Osteocyte (in vitro differentiated cells): ENCODE measurements at places on chromosomes 7 and 10. TPM values are rescaled to one million over a fixed set of nuclear protein-coding genes. Genes with fewer than 3 reads are reported as not detected.

- no peak for DNase-seq
These were observed 441 bp downstream of the FBH1 start for GRCh38 chr10:5890452-5890915.

DNA sequence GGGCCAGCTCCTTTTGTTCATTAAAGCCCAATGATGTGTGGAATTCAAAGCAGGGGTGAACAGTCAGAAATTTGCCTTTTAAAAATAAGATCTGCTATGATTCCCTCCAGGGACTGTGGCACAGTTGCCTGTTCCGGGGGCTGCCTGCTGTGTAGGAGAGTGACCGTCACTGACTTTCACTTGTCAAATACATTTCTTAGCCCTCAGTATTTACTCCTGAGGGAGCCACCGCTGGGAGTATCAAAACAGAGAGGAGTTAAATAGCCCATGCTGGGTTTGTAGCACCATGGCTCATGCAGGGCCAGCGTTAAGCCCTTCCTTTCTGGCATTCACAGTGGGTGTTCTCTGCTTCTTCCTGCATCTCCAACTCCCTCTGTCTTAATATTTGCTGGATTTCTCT, 897.8 kb downstream of the SORCS3 start:
- no peak for DNase-seq

DNA sequence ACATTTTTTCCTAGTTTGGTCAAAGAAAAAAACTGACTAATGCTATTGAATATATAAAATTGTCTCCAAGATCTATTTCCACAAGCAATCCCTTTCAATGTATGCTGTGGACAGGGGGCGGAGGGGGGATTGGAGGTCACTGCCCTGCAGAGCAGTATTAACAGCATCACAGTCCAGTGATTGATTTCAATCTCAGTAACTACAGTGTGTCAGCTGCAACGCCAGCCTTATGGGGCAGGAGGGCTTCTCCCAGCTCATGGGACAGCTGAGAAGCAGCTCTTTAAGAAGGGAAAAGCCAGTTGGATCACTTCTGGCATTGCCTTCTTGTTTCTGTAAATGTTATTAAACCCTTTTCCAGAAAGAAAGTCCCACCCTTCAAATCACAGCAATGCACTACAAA, 65.0 kb downstream of the RAPGEF5 start:
- DNase-seq, result no peak

DNA sequence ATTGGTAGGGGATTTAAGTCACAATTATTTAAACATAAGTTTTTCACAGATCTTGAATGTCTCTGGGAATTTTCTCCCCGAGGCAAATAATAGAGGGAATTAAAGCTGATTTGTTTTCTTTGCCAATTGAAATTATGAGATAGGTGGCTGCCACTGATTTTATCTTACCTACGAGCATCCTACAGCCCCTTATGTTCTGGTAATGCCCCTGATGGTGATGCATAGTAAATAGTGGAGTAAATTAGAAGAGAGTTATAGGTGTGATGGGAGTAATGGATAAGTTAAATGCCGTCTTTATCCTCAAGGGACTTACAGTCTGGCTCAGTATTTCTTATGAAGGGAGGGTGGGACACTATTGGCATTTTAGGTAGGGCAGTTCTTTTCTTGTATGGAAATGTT, 58.1 kb downstream of the HDAC9 start:
- DNase-seq, result no peak

- DNase-seq, result no peak
These were observed 18.0 kb upstream of the STEAP4 start for GRCh38 chr7:88324699-88325098.

DNA sequence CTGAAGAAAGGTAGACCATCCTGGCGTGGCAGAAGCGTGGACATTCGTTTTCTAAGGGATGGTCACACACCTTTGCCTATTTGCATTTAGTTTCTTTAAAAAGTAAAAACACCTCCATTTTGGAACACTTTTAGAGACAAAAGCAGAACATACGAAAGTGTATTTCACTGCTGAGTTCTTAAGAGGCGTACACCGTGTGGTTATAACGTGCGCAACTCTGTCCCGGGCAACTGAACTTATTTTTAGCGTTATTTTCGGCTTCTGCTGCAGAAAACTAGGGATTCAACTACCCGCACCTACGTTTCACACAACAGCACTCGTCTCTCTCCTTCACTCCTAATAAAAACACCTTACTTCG, 557 bp upstream of the LSM8 start:
- DNase-seq, result no peak

- DNase-seq, result no peak
These were observed 123.4 kb upstream of the NEBL start for GRCh38 chr10:21020545-21020944.

DNA sequence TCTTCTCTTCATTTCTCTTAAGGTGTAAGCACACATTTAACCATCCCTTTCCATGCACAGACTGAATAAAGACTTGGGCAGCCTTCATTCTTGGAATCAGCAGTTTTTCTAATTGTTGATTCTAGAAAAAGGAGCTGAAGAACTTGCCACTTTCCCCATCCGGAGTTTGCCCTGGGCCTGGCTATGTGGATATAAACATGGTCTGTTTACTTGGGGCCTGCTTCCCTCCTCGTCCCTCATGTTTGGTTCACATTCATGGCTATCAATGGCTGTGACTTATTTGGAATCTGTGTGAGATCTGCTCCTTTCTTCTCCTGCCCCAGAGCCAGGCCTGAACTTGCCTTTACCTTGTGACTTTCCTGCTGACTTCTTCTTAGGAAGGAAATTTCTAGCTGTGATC, 199.3 kb downstream of the LRMDA start:
- no peak for DNase-seq

- DNase-seq, result no peak
These were observed 19.0 kb upstream of the CAPZA2 start for GRCh38 chr7:116843378-116843777.

DNA sequence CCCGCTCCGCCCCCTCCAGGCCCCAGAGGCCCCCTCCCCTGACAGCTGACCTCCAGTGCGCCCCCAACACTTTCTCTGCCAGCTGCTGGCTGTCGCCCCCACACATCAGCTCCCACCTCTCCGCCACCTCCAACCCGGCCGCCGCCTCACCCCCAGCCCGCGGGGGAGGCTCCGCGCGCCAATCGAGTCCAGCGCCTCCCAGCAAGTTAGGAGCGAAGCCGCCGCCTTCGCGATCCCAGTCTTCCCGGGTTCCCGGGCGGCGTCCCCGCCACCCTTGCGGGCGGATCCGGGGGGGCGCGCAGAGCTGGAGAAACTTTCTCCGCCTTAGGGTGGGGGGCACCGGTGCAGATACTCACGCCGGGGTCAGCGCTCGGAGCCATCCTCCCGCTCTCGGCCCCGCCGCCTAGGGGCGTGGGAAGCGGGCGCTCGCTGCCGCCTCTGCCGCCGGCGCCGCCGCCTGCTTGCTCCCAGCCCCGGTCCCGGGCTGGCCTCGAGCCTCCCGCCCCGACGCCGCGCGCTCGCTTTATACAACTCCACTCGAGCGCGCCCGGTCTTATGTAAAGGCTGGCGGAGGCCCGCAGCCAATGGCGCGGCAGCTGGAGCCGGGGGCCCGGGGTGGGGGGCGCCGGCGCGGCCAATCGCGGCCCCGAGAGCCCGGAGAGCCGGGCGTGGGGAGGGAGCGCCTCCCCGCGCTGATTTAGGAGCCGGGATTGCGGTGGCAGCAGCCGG, at the start of gene CRTAC1:
CRTAC1 (minus strand) TSS at position 529 of the 729 bp plus-strand sequence; CDS start at position 380, 149 bp downstream.
- DNase-seq, result no peak

DNA sequence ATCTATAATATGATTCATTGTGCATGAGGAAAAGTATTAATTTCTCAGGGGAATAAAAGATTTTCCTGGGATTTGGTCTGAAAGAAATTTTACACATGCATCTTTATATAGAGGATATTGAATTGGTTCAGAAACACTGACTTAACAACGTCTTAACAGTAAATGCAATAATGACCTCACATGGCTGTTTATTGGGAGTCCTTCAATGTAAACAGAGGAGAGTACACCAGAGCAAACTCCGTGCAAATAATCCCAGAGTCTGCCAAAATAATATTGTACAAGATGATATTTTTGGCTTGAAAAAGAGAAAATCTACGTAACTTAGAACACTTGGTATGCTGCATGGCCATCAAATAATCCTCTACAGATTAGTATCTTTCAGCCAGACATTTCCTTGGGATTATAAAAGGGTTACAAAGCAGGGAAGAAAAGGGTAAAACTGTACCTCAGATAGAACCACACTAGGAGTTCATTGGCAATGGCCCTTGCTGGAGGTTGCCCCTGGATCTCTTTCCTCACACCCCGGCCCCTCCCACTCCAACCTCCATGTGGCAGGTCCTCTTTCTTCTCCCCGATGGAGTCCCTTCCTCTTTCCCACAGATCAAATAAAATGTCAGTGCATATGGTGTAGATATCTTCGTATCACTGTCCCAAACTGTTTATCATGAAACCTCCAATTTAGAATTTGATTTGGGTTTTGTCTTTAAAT, 196.4 kb downstream of the EVX1 start:
- no peak for DNase-seq

DNA sequence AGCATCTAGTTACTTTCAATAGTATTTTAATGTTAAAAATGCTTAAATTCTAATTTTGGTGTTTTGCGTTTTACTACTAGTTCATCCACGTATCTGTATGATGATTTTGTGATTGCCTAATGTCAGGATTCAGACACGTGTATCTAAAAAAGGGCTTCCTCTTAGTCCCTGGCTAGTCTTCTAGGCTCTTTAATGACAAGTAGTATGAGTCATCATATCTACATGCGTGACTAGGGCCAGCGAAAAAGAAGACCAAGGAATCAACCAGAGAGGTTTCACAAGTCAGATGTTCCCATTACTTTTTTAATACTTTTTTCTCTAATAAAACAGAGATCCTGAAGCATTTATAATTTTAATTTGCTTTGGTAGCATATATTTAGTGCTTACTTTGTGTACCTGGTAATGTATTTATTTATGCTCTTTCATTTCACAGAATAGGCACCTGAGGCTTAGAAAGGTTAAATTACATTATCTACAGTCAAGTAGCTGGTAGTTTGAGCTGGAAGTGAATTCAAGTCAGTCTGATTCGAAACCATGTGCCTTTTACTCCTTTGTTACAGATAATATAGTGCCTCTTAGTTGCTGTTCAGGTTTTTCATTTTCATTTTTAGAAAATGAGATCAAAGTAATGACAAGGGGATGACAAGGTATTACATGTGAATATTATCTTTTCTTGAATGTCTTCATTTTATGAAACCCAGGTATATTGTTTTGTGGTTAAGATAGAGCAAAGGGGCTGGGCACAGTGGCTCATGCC, 140.3 kb downstream of the FOXP2 start:
- DNase-seq, result no peak

- no peak for DNase-seq
These were observed 46.2 kb upstream of the COMTD1 start for GRCh38 chr10:75281974-75282373.

GRCh38 chr7:1317646-1318045, 85.0 kb downstream of the UNCX start:
- DNase-seq, result no peak

GRCh38 chr10:20760460-20760859, 136.7 kb downstream of the NEBL start:
- DNase-seq, result no peak

- DNase-seq, result no peak
These were observed 150.4 kb downstream of the JCAD start for GRCh38 chr10:29908962-29909361.

GRCh38 chr10:4686644-4686996, 139.4 kb upstream of the AKR1E2 start:
- no peak for DNase-seq

DNA sequence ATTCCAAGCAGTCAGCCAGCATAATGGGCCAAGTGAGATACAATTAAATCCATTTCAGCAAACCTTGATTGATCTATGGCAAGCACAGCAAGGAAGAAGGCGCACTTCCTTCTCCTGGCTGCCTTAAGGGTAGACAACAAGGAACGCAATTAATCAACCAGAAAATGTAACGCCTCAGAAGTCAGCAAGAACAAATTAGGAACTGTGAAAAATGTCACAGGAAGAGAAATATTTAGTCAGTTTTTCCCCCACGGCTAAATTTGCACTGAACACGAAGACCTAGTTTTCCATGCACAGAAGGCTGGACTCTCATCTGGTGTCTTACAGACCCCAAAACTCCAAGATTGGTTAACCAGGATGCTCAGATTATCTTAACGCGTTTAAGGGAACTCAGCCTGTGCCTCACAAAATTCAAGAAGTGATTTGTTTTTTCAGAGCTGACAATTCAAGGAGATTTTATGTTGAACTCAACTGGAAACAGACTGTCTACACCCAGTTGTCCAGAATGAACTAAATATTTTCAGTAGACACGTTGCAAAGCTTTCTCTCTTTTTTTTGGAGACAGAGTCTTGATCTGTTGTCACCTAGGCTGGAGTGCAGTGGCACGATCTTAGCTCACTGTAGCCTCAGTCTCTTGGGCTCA, 14.2 kb downstream of the SNX8 start:
- DNase-seq, result no peak

- no peak for DNase-seq
These were observed 148.1 kb upstream of the CELF2 start for GRCh38 chr10:10869592-10869991.

- no peak for DNase-seq
These were observed 22.5 kb downstream of the ZEB1 start for GRCh38 chr10:31341552-31341951.

GRCh38 chr10:127142136-127142535, 54.3 kb downstream of the INSYN2A start:
- no peak for DNase-seq

DNA sequence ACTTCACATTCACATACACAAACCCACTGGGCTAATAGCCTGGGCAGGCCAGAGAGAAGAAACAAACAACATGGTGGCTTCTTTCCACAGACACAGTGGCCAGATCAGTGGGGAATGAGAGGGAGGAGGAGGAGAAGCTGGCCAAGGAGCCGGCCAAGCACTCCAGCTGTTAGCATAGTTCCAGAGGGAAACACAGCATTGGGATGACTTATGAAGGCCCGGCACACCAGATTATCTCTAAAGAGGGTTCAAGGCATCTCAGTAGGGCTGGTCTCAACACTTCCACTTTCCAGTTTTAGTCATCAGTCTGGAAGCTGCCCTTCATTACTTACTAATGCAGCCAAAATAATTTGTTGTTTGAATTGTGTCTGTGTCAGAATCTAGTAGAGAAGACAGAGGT, 42.1 kb upstream of the GPR26 start:
- no peak for DNase-seq

DNA sequence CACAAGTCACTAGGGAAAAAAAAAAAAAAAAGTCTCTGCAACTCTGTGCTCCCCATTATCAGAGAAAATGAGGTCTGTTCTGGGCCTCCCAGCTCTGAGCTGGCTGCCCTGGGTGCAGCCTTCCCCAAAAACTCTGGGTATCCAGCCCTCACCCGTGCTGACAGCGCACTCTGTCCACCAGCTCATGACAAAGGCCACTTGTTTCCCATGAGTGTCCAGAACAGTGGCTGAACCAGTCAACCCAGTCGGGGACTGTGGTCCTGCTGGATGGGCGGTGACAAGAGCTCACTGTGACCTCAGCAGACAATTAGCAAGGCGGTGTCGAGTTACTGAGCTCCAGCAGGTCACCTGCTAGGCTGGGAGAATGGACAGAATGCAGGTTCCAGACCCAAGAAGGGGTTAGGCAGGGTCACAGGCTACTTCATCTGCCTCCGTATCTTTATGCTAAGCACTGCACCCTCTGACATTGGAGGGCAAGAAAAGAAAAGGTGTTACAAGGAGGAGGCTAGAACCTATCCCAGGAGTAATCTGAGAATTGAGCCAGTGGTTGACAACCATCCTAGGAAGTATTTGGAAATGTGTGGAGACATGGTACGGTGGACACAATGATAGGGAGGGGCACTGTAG, 37.2 kb downstream of the DLG5 start:
- DNase-seq, result no peak

Gene MSRB2
- total RNA-seq, result 11.8 and 15.5 TPM in 2 replicates

Gene BRI3
- 344 and 379 TPM in 2 replicates for total RNA-seq

Gene CHST15
- 66.3 and 73.6 TPM in 2 replicates for total RNA-seq

Gene OR6V1
- total RNA-seq, result not detected in 2 replicates
